ENCODE measurements at places on chromosomes 16 and 17.

- DNase-seq = no peak
Observed at GRCh38 chr17:45156242-45156641, 5.4 kb upstream of the HEXIM2 start.

DNA sequence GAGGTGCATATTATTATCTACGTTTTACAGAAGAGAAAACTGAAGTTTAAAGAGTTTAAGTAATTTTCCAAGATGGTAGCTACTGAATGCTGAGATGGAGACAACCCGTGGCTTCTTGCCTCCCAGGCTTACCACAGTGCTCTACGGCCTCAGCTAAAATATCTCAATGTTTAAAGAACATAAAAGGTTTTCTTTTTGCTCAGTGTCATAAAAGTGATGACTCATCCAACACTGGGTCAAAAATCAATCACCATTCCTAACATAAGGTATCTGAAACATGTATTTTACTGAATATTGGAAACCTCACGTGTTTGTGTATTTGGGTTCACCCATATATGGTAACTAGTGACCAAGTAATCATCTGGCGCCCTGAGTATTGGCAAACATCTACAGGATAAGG lies 18.4 kb downstream of the ABCA9 start:
- no peak for DNase-seq

- DNase-seq = no peak
Observed at GRCh38 chr16:78750611-78751010, 651.2 kb downstream of the WWOX start.

- DNase-seq = no peak
Observed at GRCh38 chr17:10192972-10193371, 5.4 kb downstream of the GAS7 start.

DNA sequence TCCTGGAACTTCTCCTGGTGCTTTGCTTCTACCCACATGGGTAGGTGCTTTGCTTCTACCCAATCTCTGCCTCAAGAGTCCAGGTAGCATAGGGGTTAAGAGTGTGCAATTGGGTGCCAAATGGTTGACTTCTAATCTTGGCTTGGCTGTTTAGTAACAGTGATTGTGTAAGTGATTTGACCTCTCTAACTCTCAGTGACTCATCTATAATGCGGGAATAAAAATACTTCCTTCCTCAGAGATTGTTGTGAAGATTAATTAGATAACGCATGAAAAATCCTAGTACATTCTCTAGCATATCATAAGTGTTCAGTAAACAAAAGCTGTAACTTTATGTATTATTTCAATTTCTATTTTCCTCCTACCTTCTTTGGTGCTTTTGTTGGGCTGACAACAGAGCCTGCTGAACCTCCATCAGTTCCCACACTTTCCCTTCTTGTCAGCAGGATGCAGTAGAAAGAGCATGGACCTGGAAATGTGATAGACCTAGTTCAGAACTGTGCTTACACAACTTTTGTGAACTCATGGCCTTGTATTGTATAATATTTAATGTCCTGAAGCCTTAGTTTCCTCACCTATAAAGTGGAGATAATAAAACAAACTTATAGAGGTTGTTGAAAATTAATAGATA lies 72.9 kb upstream of the SMIM36 start:
- DNase-seq = no peak

DNA sequence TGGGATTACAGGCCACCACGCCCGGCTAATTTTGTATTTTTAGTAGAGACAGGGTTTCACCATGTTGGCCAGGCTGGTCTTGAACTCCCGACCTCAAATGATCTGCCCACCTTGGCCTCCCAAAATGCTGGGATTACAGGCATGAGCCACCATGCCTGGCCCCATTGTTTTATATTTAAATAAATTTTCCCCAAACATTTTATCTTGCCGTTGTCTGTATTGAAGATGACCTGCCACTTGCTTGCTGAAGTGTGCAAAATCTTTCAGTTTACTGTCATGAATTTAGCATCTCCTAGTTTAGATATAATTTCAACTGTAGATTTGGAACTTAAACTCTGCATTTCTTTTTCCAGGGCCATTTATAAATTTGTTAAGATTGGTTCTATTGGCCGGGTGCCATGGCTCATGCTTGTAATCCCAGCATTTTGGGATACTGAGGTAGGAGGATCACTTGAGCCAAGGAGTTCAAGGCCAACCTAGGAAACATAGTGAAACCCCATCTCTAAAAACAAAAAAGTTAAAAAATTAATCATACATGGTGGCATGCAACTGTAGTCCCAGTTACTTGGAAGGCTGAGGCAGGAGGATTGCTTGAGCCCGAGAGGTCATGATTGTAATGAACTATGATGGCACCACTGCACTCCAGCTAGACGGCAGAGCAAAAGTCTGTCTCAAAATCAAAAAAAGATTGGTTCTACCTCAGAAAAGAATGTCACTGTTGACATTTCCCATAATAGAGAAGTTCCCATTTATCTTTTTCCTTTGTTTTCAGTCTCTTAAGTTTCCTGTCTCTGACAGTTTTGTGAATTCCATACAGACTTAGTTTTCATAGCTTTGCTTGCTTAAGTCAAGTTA lies 84.4 kb downstream of the VMP1 start:
- no peak for DNase-seq
